WTC11 (cell line): ENCODE measurements at places on chromosomes 2 and 18.

DNA sequence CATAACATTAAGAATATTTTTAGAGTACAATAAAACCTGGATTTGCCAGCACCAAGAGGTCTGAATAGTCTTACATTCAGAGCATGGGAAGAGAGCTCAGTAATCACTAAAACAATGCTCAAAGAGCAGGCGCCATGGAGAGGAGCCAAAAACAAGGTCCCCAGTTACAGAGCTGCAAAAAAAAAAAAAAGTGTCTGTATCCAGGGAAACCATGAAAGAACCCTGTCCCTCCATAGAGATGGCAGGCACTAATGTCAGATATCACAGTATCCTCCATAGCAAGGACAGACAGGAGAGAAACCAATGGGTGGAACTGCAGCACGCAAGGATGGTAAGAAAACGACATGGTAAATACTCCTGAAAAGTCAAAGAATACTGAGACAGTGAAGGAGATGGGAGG, 19.5 kb downstream of the FBXO15 start:
- no peak for DNase-seq

DNA sequence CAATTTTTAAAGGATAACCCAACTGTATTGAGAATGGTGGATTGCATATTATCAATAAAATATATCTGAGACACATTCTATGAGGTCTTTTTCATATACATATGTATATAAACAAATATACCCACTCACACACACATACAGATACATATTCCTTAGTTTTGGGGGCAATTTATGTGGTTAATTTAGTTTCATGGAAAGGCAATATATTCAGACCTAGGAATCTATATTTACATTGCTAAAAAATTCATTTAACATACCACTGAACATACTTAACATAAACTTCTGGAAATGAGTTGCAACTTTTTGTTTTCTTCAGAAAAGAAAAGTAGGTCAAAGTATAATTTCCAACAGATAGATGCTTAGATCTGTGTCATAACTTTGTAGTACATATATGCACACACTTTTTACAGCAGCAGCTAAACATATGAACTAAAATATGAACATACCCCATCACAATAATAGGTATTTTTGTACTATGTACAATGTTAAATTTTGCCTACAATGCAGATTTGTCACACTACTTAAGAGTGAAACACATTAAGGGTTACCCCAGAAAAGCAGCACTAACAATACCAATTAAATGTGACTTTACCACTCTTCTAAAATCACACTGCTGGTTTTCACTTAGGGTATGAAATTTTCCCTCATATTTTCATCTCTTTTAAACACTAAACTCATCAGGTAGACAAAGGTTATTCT, 23.0 kb downstream of the HEATR5B start:
- no peak for DNase-seq

DNA sequence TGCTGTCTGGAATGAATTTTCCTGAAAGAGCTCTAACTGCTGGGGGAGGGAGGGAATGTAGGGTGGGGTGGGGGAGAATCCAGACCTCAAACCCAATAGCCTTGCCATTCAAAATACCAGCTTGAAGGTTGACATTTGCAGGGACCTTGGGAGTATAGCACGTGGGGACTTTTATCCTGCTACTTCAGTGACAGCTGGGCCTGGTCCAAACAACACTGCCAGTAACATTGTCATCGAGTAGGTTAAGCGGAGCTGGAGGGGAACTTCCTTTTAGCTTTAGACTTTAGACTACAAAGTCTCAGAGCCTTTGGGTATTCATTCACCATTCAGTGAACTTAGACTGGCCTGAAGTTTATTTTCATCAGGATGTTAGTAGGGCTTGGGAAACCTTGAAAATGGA, 248.7 kb downstream of the MEIS1 start:
- no peak for DNase-seq

GRCh38 chr2:56898986-56899385, 715.2 kb downstream of the CCDC85A start:
- no peak for DNase-seq

DNA sequence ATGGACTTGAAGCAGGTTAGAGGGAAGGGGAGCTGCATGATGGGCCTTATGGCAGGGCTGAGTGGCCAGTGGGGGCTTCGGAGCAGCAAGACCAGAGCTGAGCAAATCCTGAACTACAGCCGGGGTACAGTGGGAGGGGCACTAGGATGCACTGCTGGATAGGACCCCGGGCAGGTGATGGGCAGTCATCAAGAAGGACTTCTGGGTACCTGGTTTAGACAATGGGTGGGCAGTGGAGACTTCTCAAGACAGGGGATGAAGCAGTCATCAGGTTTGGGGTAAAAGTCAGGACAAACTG, 507.4 kb upstream of the MYT1L start:
- DNase-seq = no peak

DNA sequence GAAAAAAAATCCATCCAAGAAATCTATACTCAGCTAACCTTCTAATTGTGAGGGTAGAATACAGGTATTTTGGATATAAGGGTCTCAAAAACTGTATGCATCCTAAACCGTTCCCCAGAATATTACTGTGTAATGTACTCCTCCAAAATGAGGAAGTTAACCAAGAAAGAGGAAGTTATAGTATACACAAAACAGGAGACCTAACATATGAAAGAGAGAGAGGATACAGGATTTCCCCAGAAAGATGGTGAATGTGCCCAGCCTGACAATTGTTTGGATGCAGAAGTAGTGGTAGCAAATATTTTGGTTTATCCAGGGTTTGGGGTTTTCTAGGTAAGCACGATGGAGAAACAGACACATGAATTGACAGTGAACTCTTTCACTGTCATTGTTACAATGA, 50.6 kb downstream of the GALNT3 start:
- no peak for DNase-seq

- DNase-seq = no peak
Observed at GRCh38 chr2:73339201-73339600, 45.9 kb upstream of the EGR4 start.

GRCh38 chr2:99762714-99763113, 272.9 kb upstream of the REV1 start:
- DNase-seq = no peak

- peak; percentile 30 for DNase-seq
Observed at GRCh38 chr2:102618452-102619413, 620 bp upstream of the SLC9A2 start.

DNA sequence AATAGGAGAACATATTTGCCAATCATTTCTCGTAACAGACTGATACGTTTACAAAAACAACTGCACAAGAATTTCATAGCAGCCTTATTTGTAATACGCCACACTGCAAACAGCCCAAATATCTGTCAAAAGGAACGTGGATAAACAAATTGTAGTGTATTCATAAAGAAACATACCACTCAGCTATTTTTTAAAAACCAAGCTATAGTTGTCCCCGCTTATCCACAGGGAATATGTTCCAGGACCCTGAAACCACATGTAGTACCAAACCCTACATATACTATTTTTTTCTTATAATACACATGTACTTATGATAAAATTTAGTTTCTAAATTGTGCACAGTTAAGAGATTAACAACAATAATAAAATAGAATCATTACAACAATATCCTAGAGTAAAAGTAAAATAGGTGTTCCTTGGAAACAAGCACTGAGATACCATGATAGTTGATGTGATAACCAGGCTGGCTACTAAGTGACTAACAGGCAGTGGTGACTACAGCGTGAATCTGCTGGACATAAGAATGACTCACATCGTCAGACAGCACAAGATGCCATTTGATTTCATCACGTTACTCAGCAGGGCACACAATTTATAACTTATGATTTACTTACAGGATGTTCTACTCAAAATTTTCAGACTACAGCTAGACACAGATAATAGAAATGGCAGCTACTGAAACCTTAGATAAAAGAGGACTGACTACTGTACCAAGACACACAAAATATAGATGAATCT, 367.4 kb downstream of the NCKAP5 start:
- no peak for DNase-seq

GRCh38 chr2:23606968-23607367, 222.0 kb downstream of the KLHL29 start:
- no peak for DNase-seq

- DNase-seq = no peak
Observed at GRCh38 chr18:62808123-62808522, 92.8 kb downstream of the PHLPP1 start.

GRCh38 chr18:42736074-42736473, 379.4 kb downstream of the RIT2 start:
- no peak for DNase-seq

DNA sequence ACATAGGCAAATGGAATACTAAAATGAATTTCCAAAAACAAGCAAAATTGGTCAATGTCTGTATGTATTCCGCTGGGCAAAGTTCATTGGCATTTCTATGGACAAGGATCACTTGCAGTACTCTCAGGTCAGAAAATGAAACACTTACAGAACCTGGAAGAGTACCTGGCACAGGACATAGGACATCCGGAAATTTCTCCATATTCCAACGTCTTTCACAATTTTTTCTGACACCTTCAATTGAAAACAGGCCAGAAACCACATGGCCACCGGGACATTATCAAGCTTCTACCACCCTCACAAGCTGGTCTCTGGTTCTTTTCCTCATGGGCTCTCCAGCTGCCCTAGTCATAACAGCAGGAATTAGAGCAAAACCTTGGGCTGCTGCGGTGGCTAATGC, 96.9 kb upstream of the MSH6 start:
- no peak for DNase-seq

DNA sequence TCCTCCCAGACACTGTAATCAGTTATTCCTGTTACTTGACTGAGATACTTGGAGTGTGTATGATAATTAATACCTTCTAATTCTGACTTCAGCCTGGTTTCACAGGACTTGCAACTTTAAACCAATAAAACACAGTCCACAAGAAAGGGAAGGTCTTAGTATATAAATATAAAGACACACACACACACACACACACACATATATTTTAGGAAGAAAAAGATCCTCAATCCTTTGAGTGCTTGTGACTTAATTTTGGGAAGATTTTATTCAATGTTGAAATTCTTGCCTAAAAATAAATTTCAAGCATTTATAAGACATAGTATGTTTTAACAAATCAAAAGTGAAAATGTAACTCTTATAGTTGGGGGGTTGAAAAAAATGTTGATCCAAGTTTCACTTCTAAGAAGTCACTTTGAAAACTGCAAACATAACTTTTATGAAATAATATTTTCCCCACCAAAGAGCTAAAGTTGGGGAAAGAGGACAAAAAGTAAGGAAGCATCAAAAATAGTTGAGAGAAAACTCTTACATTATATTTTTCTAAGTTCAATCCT, 824 bp upstream of the VPS54 start:
- DNase-seq = no peak

DNA sequence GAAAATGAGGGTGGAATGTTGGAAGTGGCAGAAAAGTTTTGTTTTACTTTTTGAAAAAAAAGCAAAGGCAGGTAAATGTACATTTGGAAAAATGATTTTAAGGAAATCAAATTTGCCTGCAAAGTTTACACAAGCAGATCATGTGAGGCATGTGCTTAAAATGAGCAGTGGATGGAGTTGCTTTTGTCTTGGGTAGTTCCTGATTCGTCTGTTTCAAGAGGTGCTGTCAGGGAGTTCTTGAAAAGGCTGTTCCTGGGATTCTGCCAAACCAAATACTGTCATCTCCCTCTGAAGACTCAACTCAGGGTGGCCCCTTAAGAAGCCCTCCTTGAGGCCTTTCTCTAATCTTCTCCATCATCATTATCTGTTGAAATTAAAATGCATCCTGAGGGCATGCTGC, 59.0 kb downstream of the TACR1 start:
- no peak for DNase-seq

DNA sequence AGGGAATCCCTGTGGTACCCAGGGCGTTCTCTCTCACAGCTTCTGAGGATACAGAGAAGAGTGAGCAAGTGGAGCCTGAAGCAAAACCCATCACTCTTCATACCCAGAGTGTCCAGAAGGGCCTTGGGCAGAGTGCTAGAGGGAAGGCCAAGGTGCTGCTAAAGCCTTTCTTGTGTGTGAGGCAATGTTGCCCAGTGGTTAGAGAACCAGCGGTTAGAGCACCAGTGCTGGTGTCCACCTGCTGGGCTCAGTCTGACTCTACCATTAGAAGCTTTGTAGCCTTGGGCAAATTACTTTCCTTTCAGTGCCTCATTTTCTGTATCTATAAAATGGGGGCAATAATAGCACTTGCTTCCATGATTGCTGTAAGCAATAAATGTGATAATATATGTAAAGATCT, 210.5 kb upstream of the SKOR2 start:
- no peak for DNase-seq

- no peak for DNase-seq
Observed at GRCh38 chr18:57737400-57738060, 65.6 kb downstream of the ATP8B1 start.

DNA sequence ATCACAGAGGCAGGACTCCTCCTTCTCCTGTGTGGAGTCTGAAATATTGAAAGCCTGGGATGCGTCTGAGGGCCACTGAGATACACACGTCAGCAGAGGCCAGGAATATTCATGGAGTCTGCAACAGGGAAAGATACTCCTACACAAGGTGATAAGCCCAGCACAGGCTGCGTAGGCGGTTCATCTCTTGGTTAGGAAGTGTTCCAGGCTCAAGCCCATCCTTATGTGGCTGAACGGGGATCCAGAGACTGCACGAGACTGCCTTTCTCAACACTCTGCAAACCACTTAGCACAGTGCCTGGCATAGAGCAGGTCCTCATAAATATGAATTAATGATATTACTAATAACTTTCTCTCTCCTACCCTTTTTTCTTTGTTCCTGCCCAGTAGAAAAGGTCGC, 29.2 kb upstream of the AGPS start:
- no peak for DNase-seq

DNA sequence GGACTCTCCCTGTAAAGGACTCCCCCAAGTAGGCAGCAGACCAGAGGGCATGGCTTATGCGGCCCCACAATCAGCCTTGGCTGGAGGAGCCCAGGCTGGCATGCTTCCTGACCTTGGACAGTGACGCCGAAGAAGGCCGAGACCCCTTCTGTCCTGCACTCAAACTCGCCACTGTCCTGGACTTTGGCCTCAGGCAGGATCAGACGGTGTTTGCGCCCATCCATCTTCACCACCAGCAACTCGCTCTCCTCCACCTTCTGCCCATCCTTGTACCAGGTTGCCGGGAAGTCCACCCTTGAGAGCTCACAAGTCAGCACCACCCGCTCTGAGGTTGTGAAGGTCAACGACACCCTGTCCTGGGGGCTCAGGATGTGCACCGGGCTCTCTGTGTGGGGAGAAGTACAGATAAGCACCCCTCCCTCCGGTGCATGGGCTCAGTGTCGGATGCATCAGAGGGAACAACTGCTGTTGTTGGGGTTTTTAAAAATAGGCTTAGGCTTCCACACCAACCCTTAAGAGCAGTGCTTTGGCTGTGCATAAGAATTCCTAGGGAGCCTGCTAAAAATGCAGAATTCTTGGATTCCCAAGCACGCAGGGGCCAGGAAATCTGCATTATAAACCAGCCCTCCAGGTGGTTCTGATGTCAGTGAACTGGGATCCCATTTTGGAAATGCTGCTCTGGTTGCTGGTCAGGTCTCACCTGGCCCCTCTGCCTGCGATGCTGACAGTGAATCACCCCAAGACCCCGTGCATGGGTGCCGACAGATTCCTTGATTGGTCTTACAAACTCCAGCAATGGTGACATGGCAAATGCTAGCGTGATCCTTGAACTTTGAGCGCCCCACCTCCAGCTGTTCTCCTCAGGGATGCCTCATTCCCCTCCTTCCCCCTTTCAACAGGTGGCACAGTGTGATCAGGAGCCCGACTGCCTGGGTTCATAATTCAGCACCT, 5.9 kb downstream of the OBSL1 start:
- peak; percentile 70 for DNase-seq
